ENCODE measurements at places on chromosomes 13 and 19. TPM values are rescaled to one million over a fixed set of nuclear protein-coding genes. Genes with fewer than 3 reads are reported as not detected.

- no peak overlapping the region for H3K27ac ChIP-seq
- DNase-seq = no peak
- H3K4me1 ChIP-seq = no peaks in the 10 kb centered on the region
- peaks cover 6% of the 10 kb centered on the region for H3K36me3 ChIP-seq
- no peak overlapping the region for H3K4me3 ChIP-seq
Measured at GRCh38 chr13:72952529-72953141, 106.2 kb upstream of the KLF5 start.

DNA sequence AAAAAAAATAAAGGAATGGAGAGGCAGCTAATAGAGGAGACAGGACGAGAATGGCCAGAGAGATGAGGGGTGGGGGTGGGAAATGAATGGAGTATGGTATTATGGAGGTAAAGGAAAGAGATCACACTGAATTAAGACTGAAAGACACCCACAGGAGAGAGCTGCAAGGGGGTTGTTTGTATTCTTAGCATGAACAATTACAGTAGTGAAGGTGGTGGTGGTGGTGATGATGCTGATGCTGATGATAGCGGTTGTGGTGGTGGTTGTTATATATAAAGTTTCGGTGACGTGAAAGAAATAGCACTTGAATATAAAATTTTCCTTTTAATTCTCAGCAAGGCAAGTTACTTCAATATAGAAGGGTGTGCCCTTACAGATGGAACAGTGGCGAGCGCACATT, 2.8 kb upstream of the ADGRE3 start:
- H3K36me3 ChIP-seq = no peaks in the 10 kb centered on the region
- H3K27me3 ChIP-seq = no peaks in the 10 kb centered on the region
- H3K27ac ChIP-seq = no peak overlapping the region
- H3K4me3 ChIP-seq = no peak overlapping the region
- DNase-seq = no peak
- no peaks in the 10 kb centered on the region for H3K4me1 ChIP-seq

GRCh38 chr19:2303211-2303798, 4.6 kb downstream of the LINGO3 start:
- no peaks in the 10 kb centered on the region for H3K36me3 ChIP-seq
- H3K27me3 ChIP-seq = no peaks in the 10 kb centered on the region
- peaks cover 7% of the 10 kb centered on the region for H3K4me1 ChIP-seq
- no peak overlapping the region for H3K4me3 ChIP-seq
- DNase-seq = no peak

DNA sequence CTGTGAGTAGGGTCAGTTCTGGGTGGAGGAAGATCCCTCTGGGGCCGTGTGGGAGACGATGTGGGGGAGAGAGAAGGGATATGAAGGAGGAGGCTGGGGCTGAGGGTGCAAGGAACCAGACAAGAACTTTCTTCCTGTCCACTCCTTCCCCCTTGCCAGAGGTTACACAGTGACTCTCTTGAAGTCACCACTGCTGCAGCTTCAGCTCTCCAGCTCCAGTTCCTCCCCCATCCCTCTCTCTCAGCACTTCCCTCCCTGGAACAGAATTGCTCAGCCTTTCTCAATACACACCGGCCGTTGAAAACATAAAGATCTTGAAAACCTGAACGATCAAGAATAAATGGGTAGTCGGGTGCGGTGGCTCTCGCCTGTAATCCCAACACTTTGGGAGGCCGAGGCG, 5.1 kb downstream of the ZSWIM9 start:
- no peak overlapping the region for H3K27ac ChIP-seq
- no peak overlapping the region for H3K4me3 ChIP-seq
- H3K27me3 ChIP-seq = no peaks in the 10 kb centered on the region

DNA sequence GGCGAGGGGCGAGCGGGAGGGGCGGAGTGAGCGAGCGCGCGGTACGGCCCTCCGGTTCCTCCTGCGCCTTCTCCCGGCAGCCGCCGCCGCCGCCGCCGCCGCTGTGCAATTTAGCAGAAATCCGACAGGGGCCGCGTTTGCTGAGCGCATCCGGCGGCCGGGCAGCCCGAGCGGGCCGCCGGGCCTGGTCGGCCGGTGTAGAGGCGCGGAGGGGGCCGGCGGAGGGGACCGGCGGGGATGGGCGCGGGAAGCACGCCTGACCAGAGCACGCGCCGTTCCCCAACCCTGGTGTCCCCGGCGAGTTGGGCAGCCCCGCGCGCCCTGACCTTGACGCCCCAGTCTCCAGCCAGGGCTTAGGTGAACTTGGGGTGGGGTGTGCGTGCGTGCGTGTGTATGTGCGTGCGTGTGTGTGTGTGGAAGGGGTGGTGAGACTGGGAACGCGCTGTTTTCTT, 144.5 kb upstream of the ZNF536 start:
- H3K4me1 ChIP-seq = peaks cover 23% of the 10 kb centered on the region
- peak; percentile 47 for DNase-seq
- no peak overlapping the region for H3K27ac ChIP-seq
- no peaks in the 10 kb centered on the region for H3K36me3 ChIP-seq
- peaks cover 9% of the 10 kb centered on the region for H3K27me3 ChIP-seq

- no peak overlapping the region for H3K27ac ChIP-seq
- H3K36me3 ChIP-seq = no peaks in the 10 kb centered on the region
- H3K4me1 ChIP-seq = peaks cover 7% of the 10 kb centered on the region
- no peak overlapping the region for H3K4me3 ChIP-seq
- DNase-seq = no peak
Measured at GRCh38 chr19:54428323-54429175, 13.3 kb downstream of the TTYH1 start.

GRCh38 chr19:23587546-23587945, 99.5 kb downstream of the ZNF675 start:
- no peaks in the 10 kb centered on the region for H3K27me3 ChIP-seq
- no peaks in the 10 kb centered on the region for H3K36me3 ChIP-seq
- no peak overlapping the region for H3K4me3 ChIP-seq
- no peak for DNase-seq
- H3K27ac ChIP-seq = no peak overlapping the region
- no peaks in the 10 kb centered on the region for H3K4me1 ChIP-seq

- H3K27ac ChIP-seq = no peak overlapping the region
- H3K36me3 ChIP-seq = peaks cover 27% of the 10 kb centered on the region
- no peak overlapping the region for H3K4me3 ChIP-seq
- no peaks in the 10 kb centered on the region for H3K4me1 ChIP-seq
- no peaks in the 10 kb centered on the region for H3K27me3 ChIP-seq
Measured at GRCh38 chr13:112567161-112567862, 20.6 kb downstream of the TUBGCP3 start.

DNA sequence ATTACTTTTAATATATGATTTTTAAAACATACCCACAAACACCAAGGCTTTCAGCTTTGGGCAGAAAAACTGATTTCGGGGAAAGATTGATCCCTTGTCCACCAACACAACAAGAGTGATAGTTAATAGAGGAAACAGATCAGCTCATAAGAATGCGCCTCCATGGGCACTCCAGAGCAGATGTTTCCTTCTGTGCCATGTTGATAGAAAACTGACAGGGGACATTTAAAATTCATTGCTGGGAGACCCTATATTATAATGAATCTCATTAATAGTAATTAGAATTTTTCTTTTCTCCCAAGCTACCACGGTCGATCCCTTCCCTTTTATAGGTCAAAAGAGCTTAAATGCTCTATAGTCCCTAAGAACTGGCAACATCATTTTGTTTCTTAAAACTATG, 431.2 kb downstream of the IRS2 start:
- H3K36me3 ChIP-seq = no peaks in the 10 kb centered on the region
- no peaks in the 10 kb centered on the region for H3K27me3 ChIP-seq
- H3K4me1 ChIP-seq = no peaks in the 10 kb centered on the region
- H3K27ac ChIP-seq = no peak overlapping the region
- no peak overlapping the region for H3K4me3 ChIP-seq

DNA sequence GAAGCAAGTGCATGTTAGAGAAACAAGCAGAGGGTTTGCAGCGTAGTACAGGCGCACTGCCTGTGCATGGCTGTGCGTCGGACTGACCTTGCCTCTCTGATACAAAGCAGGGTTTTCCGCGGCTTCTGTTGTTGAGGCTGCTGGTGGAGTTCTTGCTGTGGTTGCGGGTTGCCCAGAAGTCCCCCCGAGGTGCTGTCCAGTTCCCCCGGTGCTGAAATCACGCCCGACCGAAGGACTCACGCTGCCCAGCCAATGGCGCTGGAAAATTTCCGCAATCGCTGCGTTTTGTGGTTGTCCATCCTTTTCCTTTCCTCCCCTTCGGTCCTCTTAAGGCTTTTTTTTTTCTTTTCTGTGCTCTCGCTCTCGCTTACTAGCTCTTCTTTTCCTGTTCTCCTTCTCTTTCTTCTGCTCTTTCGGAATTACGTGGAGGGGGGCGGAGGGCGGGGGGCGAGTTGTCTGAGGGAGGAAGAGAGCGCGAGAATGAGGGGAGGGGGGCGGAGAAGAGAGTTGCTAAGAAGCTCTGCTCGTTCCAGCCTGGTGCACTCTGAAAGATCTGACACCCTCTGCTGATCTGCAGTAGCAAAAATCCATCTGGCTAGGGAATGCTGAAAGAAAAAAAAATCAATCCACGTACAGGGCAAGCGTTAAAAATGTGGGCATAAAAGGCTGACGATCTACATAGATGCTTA, at the start of gene SLITRK1:
TSS of gene SLITRK1 (minus strand) at position 558 of the 689 bp plus-strand sequence. CDS start 967 bp downstream, outside the sequence.
- peaks cover 17% of the 10 kb centered on the region for H3K27me3 ChIP-seq
- H3K36me3 ChIP-seq = no peaks in the 10 kb centered on the region
- H3K4me1 ChIP-seq = peaks cover 2% of the 10 kb centered on the region
- no peak within 1 kb of the TSS for H3K4me3 ChIP-seq
- H3K27ac ChIP-seq = no peak within 1 kb of the TSS

DNA sequence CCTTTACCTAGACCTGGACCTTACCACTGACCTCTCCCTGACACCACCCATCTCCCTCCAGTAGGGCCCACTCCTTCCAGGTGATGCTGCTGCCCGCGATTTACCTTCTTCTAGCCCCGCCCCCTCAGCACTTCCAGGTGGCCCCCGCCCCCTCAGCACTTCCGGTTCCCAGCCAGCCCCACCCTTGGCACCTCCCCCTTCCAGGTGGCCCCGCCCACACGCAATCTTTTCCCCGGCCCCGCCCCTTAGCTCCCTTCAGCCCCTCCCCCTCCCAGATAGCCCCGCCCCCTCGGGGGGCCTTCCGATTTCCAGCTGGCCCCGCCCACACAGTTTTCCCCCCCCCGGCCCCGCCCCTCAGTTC, 586 bp downstream of the LIG1 start:
- H3K27ac ChIP-seq = peak overlapping the region; percentile 98
- H3K4me1 ChIP-seq = peaks cover 7% of the 10 kb centered on the region
- H3K4me3 ChIP-seq = peak overlapping the region; percentile 73
- H3K36me3 ChIP-seq = no peaks in the 10 kb centered on the region

GRCh38 chr13:97011446-97012131, 17.3 kb upstream of the OXGR1 start:
- DNase-seq = no peak
- H3K27ac ChIP-seq = no peak overlapping the region
- no peaks in the 10 kb centered on the region for H3K4me1 ChIP-seq
- peaks cover 8% of the 10 kb centered on the region for H3K27me3 ChIP-seq

GRCh38 chr19:14383661-14384555, 2.7 kb downstream of the ADGRE5 start:
- H3K4me1 ChIP-seq = no peaks in the 10 kb centered on the region
- H3K36me3 ChIP-seq = no peaks in the 10 kb centered on the region
- peak overlapping the region; percentile 74 for H3K27ac ChIP-seq

DNA sequence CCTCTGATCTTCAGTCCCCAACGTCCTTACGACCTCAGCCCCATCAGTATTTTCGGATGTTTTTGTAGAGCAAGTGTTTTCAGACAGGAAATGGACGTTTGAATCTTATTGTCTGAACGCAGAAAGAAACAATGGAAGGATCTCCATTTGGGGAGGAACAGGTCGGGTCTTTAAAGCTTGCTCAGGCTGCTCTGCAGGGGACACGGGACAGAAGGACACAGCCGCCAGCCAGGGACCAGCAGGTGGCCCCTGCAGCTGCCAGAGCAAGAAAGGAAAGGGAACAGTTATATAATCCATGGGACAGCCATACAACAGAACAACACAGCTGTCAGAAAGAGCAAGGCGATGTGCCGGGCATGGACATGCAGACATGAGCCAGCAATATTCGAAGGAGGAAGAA, 18.5 kb upstream of the IGLON5 start:
- no peak overlapping the region for H3K4me3 ChIP-seq
- H3K27ac ChIP-seq = no peak overlapping the region
- H3K4me1 ChIP-seq = no peaks in the 10 kb centered on the region
- H3K27me3 ChIP-seq = peaks cover 3% of the 10 kb centered on the region
- DNase-seq = no peak

DNA sequence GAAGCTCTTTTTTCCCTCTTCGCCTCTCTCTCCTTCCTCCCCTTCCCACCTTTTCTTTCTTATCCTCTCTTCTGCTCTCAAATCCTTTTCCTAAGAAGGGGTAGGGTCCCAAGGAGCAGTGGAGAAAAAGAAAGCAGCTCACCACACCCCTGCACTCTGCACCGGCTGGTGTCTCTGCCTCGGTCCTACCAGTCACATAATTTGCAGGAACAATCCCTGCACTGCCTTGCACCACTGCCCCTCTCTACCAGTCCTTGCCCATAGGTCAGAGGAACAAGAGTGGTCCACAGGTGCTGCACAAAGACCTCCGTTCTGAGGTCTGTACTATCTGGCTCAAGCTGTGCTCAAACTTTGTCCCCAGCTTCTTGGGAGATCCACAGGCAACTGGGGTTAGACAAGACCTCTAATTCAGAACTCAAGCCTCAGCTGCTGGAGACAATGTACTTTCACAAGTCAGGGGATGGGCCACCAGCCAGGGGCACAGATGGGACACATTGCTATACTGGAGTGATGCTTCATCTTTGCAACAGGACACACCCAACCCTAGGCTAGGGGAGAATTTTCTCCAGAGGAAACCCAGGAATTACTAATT, 125.4 kb upstream of the ZNF507 start:
- DNase-seq = no peak
- no peaks in the 10 kb centered on the region for H3K27me3 ChIP-seq
- H3K36me3 ChIP-seq = no peaks in the 10 kb centered on the region
- H3K27ac ChIP-seq = no peak overlapping the region
- H3K4me3 ChIP-seq = no peak overlapping the region

DNA sequence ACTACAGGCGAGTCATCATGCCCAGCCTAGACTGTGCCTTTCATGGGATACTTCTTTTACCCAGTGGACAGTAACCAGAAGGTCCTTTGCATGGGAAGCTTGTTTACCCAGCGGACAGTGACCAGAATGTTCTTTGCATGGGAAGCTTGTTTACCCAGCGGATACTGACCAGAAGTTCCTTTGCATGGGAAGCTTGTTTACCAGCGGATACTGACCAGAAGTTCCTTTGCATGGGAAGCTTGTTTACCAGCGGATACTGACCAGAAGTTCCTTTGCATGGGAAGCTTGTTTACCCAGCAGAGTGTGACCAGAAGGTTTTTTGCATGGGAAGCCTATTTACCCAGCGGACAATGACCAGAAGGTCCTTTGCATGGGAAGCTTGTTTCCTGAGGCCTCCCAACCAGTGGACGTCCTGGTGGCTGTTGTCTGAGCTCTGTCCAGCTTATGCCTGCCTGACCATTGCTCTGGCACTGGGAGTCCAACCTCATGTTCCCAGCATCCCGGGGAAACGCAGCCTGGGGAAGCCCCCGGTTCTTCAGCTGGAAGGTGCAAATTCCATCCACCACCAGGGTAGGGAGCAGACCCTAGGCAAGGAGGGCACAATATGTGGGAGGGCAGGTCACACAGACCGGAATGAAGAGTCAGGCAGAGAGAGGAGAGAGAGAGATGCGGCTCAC, 41.6 kb upstream of the PDCD5 start:
- peaks cover 2% of the 10 kb centered on the region for H3K27me3 ChIP-seq
- DNase-seq = no peak
- no peak overlapping the region for H3K4me3 ChIP-seq
- no peak overlapping the region for H3K27ac ChIP-seq

The ZNF135 gene
- 0.42 TPM for total RNA-seq

The CAPS gene
- 2.1 TPM for total RNA-seq

The SLC25A41 gene
- 0.14 TPM for total RNA-seq

The ZNF564 gene
- 8.6 TPM for total RNA-seq

All from liver (tissue), 10 donors.